ENCODE measurements at places on chromosomes 12 and 14. TPM values are rescaled to one million over a fixed set of nuclear protein-coding genes. Genes with fewer than 3 reads are reported as not detected.

DNA sequence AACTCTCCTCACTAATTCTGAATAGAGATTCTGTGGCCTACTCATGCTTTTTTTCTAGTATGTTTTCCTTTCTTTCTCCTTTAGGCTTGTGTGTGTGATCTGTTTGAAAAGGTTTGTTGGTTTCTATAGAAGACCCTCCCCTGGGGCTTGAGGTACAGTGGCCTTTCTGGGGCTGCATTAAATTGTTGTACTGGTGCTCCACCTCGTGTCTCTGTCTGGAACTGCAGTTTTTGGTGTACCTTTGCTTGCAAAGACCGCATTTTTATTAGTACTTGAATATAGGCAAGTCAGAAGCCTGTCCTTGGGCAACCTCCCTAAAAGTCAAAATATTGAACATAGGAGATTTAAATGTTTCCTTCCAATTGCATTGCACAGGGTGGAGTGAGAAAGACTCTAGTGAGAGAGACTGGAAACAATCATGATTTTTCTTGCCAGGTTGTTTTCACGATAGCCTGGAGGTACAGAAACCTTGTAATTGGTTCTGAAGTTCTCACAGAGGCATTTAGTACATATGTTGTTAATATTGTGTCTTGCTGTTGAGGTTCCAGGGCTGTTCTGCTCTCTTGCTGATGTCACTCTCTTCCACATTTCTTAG lies 39.0 kb downstream of the SLCO1B1 start:
- no peak overlapping the region for H3K27ac ChIP-seq
- peak; percentile 57 for DNase-seq
- H3K4me3 ChIP-seq, result no peak overlapping the region

DNA sequence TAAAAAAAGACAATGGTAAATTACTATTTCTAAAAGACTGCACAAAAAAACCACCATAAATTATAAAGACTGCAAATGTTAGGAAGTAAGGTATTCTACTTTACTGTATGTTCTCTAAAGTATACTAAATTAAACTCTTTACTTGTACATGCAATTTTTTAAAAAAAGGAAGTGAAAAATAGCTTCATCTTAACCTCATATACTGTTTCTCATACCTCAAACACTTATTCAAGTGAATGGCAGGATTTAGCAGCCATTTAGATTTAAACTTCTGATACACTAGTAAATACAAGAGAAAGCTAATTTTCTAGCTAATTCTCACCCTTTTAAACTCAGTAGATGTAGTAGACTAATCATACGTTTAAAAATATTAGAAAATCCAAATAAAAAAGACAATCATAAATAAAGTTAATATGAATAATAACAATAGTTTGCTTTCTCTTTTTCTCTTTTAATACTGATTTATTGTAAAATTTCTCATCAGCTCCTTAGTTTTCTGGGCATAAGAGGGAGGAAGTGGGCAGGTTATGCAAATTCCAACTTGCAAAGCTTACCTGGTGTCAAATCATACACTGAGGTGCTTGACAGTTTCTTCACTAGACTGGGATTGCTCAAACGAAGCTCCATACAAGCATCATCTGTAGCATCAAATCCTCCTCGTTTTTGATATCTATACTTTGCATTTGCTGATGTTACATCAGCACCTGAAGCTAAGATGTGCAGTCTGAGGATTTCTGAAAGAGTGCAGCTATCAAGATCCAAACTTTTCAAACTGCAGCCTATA lies 71.0 kb upstream of the CFL2 start:
- H3K4me1 ChIP-seq, result peaks cover 2% of the 10 kb centered on the region
- H3K36me3 ChIP-seq, result peaks cover 53% of the 10 kb centered on the region

DNA sequence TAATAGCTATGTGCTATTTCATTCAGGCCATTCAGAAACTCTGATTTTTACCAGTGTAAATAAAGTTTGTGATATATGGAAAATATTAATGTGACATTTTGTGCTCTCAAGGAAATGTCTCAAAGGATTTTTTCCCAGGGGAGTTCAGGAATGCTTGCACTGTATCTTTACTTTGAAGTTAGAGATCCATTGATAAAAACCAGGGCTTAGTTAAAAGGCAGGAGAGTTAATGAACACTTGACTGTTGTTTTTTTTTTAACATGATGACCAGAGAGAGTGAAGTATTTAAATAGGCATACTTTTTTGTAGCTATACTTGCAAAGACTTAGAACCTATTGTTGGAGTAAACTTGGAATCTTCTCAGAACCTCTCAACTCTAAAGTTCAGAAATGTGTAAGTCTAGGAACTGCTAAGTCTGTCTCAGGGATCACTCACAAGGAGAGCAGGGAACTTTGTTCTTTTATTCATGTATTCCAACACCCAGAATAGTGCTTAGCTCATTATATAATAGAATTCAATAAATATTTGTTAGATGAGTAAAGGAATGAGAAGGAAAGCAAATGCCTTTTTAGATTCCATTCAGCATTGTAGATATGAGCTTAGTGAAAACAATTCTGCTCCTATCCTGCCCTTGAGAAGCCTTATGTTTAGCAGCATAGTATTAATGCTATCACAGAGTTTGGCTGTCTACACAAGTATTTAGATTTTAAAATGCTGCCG lies 117.5 kb downstream of the DAAM1 start:
- H3K4me1 ChIP-seq, result peaks cover 7% of the 10 kb centered on the region
- H3K36me3 ChIP-seq, result no peaks in the 10 kb centered on the region
- no peak for DNase-seq
- H3K27ac ChIP-seq, result no peak overlapping the region

- no peak overlapping the region for H3K27ac ChIP-seq
- DNase-seq, result no peak
- no peaks in the 10 kb centered on the region for H3K4me1 ChIP-seq
Observed at GRCh38 chr14:33357225-33358010, 418.7 kb downstream of the NPAS3 start.

DNA sequence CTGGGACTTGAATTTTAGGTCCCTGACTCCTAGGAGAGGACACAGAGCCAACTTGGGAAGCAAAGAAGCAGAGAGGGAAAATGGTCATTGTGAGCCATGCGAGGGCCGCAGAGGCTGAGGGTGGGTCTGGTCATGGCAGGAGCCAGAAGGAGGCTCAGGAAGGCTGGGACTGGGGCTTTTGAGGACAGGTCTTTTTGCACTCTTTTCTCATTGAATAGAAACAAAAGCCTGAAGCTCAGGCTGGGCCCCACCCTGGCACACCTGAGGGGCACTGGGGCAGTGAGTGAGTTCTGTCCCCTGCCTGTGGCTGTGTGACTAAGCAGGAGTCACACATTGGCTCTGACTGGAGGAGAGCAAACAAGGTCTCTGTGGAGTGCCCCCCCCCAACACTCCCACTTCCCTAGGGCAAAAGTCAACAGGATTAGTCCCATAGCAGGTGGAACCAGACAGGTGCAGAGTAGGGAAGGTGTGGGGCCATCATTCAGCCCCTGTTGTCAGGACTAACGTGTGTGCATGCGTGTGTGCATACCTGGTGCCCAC lies 2.8 kb downstream of the KRT7 start:
- H3K27me3 ChIP-seq, result peaks cover 31% of the 10 kb centered on the region
- no peaks in the 10 kb centered on the region for H3K36me3 ChIP-seq
- DNase-seq, result no peak

DNA sequence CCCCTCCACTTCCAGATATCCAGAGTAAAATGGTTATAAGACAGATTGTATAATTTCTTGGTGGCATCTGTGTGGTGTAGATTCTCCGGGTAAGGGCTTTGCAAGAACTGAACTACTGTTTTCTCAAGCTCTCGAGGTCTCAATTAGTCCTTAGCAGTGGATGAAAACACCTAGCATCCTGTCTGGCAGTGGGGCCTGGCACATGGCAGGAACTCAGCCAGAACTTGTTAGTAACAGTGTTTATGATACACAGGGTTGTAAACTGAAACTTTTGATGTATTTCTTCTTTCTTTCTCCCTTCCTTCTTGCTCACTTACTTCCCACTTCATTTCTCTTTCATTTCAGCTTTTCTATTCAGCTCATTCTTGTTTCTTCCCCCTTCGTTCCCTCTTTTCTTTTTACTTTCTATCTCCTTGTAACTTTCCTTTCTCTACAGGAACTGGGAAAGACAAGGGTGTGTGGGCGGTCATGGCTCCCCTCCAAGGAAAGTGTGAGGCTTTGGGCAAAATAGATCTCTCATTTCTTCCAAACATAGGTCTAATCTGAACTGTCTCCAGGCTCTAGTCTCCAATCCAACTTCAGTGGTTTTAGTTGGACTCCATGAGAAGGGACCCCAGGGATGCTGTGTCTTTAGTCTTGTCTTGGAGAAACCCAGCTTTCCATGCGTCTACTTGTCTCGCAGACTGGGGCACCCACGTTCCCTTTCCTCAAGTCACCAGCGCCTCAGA lies 159.7 kb downstream of the PAH start:
- no peak for DNase-seq
- H3K27me3 ChIP-seq, result no peaks in the 10 kb centered on the region
- no peaks in the 10 kb centered on the region for H3K36me3 ChIP-seq
- H3K4me1 ChIP-seq, result no peaks in the 10 kb centered on the region
- H3K4me3 ChIP-seq, result no peak overlapping the region
- no peak overlapping the region for H3K27ac ChIP-seq

The NUMB gene
- total RNA-seq, result 54.9 TPM
